ENCODE measurements at places on chromosomes 16 and 17.

- DNase-seq: no peak
These were observed 60.1 kb downstream of the AIPL1 start for GRCh38 chr17:6374761-6375312.

DNA sequence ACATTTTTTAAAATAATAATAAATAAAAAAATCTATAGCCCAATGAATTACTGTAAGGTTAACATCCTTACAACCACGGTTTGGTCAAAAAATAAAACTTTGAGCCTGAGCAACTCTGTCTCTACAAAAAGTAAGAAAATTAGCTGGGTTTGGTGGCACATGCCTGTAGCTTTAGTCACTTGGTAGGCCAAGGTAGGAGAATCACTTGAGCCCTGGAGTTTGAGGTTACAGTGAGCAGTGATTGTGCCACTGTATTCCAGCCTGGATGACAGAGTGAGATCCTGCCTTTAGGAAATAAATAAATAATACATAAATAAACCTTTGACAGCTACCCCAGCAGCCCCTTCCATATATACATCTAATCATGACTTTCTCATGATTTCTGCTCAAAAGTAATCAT lies 26.9 kb upstream of the PHAF1 start:
- DNase-seq: no peak

GRCh38 chr17:75738218-75738802 lies 17.1 kb downstream of the ITGB4 start:
- no peak for DNase-seq

DNA sequence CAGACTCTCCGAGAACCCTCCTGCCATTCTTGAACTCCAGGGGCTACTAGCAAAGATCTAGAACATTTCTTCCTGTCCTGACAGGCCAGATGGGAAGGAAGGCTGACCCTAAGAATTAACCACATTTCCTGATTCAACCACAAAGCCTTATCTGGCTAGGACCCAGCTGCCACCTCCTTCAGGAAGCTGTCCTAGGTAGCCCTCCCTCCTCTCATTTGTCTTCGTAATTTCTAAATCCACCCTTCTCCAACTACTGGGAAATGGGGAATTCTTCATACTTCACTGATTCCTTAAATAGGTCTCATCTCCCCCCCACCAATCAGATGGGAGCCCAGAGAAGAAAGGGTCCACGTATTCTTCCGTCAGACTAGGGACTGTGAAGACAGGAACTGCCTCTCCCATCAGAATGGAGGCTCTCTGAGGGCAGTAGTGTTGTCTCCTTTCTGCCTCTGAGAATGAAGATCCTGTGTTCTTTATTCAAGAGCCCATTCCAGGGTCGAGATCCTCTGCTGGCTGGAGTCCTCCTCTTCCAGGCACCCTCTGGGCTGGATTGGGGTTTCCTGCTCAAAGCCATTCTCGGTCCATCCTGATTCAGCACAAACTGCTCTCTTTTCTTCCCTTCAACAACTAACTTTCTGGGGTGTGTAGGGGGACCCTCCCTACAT lies 2.1 kb downstream of the SAMD14 start:
- no peak for DNase-seq

- DNase-seq: no peak
These were observed 1.2 kb upstream of the RARA start for GRCh38 chr17:40307740-40308239.

DNA sequence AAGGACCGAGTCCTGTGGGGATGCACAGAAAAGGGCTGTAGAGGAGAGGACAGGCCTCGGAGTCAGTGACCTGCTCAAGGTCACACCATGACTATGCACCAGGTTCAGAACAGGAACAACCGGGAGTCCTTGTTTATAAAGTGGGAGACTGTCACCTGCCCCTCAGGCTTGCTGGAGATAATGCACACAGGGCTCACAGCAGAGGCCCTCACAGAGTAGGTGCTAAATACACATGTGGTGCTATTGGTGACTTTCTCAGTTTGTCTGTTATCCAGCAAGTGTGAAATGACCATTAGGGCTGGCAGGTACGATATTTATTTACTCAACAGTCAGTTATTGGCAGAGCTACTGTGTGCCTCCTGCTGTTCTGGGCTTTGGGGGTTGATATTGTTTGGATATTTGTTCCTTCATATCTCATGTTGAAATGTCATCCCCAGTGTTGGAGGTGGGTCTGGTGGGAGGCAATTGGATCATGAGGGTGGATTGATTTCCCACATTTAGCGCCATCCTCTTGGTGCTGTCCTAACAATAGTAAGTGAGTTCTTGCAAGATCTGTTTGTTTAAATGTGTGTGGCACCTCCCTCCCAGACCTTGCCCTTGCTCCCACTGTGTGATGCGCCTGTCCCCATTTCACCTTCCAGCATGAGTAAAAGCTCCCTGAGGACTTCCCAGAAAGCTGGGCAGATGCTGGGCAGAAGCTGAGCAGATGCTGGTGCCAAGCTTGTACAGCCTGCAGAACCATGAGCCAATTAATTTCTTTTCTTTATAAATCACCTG lies 162.1 kb upstream of the MPHOSPH6 start:
- DNase-seq: no peak

- no peak for DNase-seq
These were observed 10.3 kb upstream of the IGFBP4 start for GRCh38 chr17:40432864-40433528.

- DNase-seq: no peak
These were observed 660 bp upstream of the PRRT2 start for GRCh38 chr16:29811170-29811895.

DNA sequence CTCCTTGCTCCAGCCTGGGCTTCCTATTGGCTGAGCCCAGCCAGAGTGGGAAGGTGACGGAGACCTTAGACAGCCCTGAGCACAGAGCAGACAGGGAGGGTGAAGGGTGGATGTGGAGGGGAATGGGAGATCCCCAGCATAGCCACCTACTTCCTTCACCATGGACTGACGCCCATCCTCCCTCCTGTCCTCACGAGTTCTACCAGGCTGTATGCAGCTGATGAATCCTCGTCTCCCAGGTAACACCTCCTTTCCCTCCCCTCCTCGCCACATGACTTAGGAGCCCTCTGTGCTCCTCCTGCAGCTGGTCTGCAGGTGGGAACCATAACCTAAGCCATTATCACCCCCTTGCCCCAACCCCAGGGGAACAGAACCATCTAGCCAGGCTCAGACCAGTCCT lies 9.0 kb upstream of the CRHR1 start:
- no peak for DNase-seq

GRCh38 chr17:49891694-49892389 lies 44.0 kb upstream of the TAC4 start:
- no peak for DNase-seq

- DNase-seq: no peak
These were observed 22.6 kb downstream of the AKAP1 start for GRCh38 chr17:57107498-57108101.

DNA sequence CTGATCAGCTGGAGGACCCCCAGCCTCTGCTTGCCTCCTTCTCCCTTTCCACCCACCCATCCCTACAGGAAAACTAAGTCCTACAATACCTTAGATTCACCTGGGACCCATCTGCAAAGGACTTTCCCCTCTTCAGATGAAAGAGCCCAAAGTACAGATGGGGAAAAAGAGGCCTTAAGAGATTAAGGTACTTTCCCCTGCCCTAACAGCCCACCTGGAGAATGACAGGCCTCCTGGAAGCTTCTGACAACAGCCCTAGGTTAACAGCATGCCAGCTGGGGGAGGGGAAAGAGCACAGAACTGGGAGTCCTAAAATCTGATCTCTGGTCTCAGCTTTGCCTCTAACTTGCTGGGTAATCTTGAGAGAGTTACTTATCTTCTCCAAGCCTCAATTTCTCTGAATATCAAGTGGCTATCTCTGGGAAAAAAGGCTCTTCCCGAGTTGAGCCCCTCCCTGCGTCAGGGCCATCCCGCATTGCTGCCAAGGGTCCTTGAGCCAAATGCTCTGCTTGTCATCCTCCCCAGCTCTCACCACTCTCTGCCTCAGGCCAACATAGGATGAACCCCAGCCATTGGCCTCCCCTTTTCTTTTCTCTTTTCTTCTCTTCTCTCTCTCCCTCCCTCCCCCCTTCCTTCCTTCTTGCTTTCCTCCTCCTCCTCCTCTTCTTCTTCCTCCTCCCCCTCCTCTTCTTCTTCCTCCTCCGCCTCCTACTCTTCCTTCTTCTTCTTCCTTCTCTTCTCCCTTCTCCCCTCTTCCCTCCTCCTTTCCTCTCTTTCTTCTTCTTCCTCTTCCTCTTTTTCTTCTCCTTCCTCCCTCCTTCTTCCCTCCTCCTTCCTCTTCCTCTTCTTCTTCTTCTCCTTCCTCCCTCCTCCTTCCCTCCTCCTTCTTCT lies 22.5 kb upstream of the SP6 start:
- DNase-seq: no peak

DNA sequence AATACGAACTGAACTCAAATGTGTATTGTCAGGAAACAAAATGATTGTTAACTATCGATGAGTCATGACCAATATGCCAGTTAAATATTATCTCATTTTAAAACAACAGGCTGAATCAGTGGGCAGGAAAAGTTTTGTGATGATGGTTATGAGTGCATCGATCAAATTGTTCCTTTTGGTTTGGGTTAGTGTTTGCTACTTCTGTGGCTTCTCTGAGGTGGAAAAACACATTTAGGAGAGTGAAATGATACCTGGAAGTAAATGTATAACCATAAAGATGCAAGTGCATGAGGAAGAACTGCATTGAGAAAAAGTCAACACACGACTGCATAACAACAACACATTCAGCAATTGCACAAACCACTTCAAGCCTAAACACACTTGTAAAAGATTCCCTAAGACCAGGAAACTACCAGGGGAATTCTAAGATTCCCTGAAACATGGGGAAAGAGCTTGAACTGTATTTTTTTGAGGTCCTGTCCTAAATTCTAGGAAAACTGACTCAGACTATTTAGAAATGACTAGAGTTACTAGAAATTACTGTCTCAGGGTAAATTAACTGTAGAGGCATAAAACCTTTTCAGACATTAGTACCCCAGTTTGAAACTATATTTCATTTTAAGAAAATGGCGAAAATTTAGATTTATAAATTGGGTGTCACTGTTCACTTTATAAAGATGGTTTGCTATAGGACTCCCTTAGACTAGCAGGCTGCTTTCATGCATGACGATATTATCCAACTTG lies 44.8 kb downstream of the CDYL2 start:
- DNase-seq: no peak

DNA sequence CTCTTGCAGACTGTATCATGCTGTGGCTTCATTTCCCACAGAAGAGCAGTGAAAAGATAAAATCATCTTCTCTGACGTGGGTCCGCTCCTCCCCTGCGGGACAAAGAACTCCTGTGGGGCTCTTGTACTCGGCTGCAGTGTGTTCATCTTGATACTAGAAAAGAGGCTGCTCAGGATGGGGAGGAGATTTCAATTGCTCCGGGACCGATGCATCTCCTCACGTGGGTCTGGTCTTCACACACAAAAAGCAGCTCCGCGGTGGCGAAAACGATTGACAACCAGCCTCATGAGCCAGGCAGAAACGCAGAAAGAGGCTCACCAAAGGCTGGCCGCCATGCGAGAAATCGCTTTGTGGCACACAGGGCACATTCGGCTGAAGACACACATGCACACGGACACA lies 14.4 kb upstream of the KCNJ18 start:
- no peak for DNase-seq

Data from esophagus squamous epithelium (tissue), 5 donors.